ENCODE measurements at places on chromosomes 7 and 10.

GRCh38 chr10:28892818-28893547 is 215.7 kb downstream of the BAMBI start:
- H3K27me3 ChIP-seq: peaks cover 4% of the 10 kb centered on the region
- H3K36me3 ChIP-seq: no peaks in the 10 kb centered on the region
- no peak for DNase-seq

DNA sequence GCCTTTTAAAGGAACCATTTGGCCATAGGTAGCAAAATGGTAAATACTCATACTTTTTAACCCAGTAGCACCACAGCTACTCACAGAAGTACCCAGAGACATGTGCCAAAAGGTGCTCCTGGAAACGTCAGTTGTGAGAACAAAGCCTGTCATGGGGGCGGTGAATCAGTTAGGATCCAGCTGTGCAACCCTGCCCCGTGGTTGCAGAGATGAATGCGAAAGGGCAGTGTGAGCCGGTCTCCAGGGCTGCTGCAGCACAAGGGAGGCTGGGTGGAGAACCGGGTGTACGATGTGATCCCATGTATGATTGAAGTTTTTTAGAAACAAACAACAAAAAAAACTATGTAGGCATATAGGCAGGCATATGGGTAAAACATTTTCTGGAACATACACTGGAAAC is 1.3 kb upstream of the LRRC18 start:
- no peaks in the 10 kb centered on the region for H3K4me1 ChIP-seq
- no peak overlapping the region for H3K4me3 ChIP-seq
- no peak for DNase-seq
- no peaks in the 10 kb centered on the region for H3K27me3 ChIP-seq
- no peaks in the 10 kb centered on the region for H3K36me3 ChIP-seq

DNA sequence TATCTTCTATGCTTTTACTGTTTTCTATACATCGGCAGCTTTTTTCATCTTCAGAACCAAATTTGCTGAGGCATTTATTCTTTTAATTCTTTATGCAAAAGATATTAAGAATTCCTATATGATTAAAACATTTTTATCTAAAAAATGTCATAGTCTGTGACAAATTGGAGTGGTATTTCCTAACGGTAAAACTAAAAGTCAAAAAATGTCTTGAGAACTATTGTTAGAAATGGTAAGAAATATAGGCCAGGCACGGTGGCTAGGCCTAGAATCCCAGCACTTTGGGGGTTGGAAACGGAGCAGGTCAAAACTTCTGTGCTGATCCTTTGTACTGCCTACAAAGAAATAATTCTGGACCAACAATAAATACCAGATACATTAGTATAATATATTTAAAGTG is 57.7 kb upstream of the PRR15 start:
- no peak for DNase-seq
- H3K36me3 ChIP-seq: no peaks in the 10 kb centered on the region
- H3K4me3 ChIP-seq: no peak overlapping the region
- H3K4me1 ChIP-seq: no peaks in the 10 kb centered on the region
- H3K27ac ChIP-seq: no peak overlapping the region

DNA sequence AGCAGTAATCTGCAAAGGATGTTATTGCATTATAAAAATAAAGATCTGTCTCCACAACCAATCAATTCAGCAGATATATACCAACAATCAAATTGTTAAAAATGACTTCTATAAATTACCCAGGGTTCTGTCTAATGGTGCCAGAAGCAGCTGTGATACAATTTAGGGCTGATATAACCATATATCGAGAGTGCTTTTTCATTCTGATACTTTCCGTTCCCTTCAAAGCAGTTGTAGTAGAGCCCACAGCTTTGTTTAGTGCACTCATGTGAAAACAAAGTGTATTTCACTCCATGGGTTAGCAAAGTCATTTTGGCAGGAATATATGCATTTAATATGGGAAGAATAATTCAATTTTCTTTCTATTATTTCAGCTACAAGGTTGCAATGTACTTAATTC is 83.1 kb upstream of the CHCHD3 start:
- H3K27me3 ChIP-seq: peaks cover 6% of the 10 kb centered on the region
- no peaks in the 10 kb centered on the region for H3K4me1 ChIP-seq
- H3K36me3 ChIP-seq: no peaks in the 10 kb centered on the region
- no peak for DNase-seq
- H3K4me3 ChIP-seq: no peak overlapping the region

- no peaks in the 10 kb centered on the region for H3K4me1 ChIP-seq
- H3K27ac ChIP-seq: no peak overlapping the region
- no peak overlapping the region for H3K4me3 ChIP-seq
- H3K36me3 ChIP-seq: no peaks in the 10 kb centered on the region
Observed at GRCh38 chr7:25544254-25544653, 316.0 kb upstream of the NPVF start.

GRCh38 chr7:98123365-98123696 is 16.7 kb downstream of the LMTK2 start:
- DNase-seq: no peak
- no peak overlapping the region for H3K4me3 ChIP-seq
- H3K36me3 ChIP-seq: peaks cover 3% of the 10 kb centered on the region

GRCh38 chr7:68246189-68246633 is 1249.6 kb downstream of the TYW1 start:
- no peak overlapping the region for H3K4me3 ChIP-seq
- no peak overlapping the region for H3K27ac ChIP-seq
- no peaks in the 10 kb centered on the region for H3K27me3 ChIP-seq
- DNase-seq: no peak
- H3K4me1 ChIP-seq: no peaks in the 10 kb centered on the region

DNA sequence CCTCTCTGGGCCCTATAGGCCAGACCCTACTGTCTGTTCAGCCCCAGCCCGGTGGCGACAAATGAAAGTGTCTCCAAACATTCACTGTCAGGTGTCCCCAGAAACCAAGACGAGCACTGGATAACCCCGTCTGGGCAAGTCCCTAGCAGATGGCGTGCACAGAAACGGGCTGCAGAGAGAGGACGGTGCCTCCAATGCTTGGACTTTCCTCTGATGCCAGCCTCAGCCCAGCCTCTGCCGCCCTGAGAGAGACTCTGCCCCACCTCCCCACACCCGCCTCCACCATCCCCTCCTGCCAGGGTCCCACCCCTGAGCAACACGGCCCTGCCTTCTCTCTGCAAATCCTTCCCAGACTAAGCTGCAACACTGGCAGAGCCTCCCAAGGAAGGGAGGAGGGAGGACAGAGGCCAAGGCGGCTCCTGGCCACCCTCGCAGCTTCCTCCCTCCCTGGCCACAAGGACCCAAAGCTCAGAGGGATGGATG is 7.4 kb upstream of the LFNG start:
- DNase-seq: peak; percentile 47
- H3K27me3 ChIP-seq: no peaks in the 10 kb centered on the region
- peak overlapping the region; percentile 56 for H3K4me3 ChIP-seq
